ENCODE measurements at places on chromosomes 13 and 19.

GRCh38 chr13:113472355-113473025 is 18.0 kb downstream of the DCUN1D2 start:
- DNase-seq, result no peak

GRCh38 chr19:4032436-4032835 is 24.9 kb downstream of the PIAS4 start:
- DNase-seq, result no peak

DNA sequence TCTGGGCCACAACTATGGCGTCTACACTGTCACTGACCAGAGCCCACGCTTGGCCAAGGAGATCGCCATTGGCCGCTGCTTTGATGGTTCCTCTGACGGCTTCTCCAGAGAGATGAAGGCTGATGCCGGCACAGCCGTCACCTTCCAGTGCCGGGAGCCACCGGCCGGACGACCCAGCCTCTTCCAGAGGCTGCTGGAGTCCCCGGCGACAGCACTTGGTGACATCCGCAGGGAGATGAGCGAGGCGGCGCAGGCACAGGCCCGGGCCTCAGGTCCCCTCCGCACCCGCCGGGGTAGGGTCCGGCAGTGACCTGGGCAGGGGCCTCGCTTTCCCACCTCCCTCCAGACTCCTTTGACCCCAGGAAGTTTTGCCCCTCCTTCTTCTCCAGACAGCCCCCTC is 7.6 kb downstream of the CILP2 start:
- DNase-seq, result no peak

- DNase-seq, result no peak
Observed at GRCh38 chr13:48653472-48653939, at the start of gene CYSLTR2. Gene CYSLTR2, plus strand, starts transcription at chr13:48653929. Its CDS starts 52,889 bp downstream, at chr13:48706818.

GRCh38 chr13:30308548-30308947 is 1.2 kb upstream of the KATNAL1 start:
- no peak for DNase-seq

GRCh38 chr13:30124131-30124768 is 183.1 kb downstream of the KATNAL1 start:
- no peak for DNase-seq

DNA sequence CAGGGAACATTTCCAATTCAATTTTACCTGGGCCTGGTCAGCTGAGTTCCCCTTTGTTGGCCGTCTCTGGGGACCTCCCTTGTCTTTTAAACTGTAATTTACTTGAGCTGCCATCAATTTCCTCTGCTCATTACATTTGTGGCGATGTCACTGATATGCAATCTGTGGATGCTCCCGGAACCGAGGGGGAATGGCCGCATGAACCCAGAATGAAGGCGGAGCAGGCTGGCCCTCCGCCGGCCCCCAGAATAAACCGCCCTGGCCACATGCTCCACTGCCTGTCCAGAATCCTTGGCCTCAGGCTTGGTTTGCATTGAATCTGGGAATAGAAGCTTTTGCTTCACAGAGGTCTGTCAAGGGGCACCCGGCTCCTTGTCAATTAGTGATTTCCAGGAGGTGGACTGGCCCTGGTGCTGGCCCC is 276.8 kb downstream of the TEX29 start:
- DNase-seq, result no peak

DNA sequence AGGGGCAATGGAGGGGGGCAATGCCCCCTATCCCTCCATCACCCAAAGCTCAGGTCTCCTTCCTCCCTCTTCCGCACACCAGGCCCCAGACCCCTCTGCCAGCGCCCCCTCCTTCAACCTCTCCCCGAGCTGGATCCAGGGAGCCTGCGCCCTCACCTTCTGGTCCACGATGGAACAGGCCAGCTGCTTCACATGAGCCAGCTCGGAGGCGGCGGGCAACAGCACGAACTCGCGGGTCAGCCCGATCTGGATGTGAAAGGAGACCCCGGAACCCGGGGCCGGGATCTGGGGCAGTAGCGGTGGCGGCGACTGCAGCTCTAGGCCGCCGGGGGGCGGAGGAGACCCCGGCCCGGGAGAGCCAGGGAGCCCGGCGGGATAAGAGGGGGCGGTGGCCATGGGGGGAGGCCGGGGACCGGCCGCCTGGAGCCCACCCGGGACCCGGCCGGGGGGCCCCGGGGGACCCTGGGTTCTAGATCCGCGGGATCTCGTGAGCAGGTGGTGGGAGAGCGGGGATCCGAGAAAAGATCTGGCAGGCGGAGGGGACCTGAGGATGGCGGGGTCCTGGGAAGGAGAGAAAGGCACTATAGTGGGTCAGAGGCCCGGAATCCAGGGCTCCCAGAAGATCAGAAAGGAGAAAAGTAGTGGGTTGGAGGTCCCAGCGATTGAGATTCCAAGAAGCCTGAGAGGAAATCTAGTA is 791 bp downstream of the PRKD2 start:
- DNase-seq, result no peak

GRCh38 chr19:13844130-13844631 is 32.8 kb upstream of the NANOS3 start:
- DNase-seq, result no peak
